ENCODE measurements at places on chromosomes 5 and 9. TPM values are rescaled to one million over a fixed set of nuclear protein-coding genes. Genes with fewer than 3 reads are reported as not detected.

- DNase-seq, result no peak
Measured at GRCh38 chr5:168251259-168251658, 40.2 kb upstream of the WWC1 start.

- DNase-seq, result no peak
Measured at GRCh38 chr5:38422622-38423021, 133.8 kb downstream of the LIFR start.

DNA sequence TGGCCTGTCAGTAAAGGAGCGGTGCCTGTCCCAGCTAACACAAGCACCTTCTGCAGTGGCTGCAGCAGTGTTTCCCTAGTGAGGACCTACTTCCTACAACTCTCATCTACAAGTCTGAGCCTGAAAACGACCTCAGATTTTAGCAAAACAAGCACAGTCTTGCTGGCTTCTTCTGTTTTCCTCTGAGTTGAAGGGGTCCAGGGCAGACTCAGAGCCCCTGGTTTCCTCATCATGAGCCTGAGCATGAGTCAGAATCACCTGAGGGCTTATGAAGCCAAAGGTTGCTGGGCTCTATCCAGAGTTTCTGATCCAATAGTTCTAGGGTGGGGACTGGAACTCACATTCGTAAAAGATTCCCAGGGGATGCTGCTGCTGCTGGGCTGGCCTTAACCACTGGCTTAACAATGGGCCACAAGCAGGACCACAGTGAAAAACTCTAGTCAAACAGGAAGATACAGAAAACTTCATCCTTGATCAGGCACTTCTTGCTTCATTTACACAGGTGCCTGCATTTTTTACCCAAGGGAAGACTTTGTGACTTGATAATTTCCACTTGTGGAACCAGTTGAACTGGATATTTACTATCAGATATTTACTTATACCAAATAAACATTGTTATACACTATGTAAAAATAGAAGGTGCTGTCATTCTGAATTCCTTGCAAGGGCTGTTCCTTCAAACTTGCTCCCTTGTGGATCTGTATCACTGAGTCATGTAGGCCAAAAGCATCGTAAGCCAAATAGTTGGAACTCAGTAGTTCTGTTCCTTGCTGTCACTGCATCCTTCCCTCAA lies 4.3 kb upstream of the ACER2 start:
- no peak for DNase-seq

DNA sequence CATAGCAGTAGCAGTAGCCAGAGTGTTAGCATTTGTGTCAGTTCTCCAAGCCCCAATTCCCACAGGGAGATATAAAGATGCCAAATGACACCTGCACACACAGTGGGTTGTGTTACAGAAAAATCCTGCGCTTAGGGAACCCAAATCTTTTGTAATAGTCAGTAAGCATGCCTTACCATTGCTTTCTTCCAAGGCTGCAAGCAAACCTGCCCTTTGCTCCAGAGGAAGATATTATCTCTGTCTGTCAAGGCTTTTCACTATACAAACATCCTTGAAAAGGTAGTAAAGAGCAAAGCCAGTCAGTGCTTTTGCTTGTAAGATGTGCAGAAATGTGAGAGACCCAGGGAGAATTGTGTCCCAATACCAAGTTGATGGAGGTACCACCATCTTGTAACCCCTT lies 2.9 kb downstream of the ANKDD1B start:
- DNase-seq, result no peak

- DNase-seq, result no peak
Measured at GRCh38 chr9:91126761-91127445, 234.8 kb downstream of the AUH start.

DNA sequence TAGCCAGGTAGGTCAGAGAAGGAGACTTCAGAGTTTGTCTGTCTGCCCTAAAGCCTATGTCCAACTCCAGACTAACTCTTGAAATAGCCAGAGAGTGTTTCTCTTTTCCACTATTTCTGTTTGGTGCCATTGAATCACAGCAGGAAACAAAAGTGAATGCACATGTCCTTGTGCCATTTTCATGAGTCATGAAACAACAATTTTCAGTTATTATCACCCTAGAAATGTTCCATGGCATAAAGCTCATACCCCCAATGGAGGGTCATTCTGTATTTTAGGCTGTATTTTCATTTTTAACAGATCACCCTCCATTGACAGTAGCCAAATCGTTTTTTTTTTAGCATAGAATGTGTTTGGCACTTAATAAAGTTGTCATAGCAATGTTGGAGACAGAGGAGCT lies 124.7 kb downstream of the PAPPA start:
- DNase-seq, result no peak

DNA sequence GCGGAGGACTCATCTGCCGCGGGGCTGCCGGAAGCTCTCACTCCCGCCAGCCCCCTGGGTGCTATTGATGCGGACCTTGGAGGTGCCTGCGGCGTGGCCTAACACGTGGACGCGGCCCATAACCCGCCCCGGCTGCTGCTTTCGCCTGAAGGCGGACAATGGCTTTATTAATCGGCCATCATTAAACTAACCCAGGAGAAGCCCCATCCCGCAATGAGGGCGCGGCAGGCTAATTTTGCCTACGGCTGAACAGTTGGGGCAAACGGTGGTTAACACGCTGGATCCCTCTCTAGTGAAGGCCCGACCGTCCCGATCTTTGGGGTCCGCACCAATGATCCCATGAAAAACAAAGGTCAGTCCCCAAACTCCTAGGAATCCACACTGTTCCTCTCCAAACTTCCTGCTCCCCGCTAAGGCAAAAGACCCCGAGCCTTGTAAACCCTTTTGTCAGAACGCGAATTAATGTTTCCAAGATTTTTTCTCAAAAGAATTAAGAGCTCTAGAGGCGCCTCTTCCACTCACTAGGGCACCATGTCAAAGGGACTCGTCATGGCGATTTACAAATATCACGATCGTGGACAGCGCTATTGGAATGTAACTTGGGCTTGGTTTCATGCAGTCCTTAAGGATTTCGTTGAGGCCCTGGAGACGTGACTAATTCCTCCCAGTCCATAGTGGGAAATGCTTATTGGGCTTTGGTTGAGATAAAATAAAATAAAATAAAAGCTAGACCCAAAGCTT lies 193.1 kb downstream of the MEF2C start:
- no peak for DNase-seq

GRCh38 chr5:116525674-116526073 lies 48.9 kb downstream of the SEMA6A start:
- DNase-seq, result no peak

- DNase-seq, result no peak
Measured at GRCh38 chr9:115444959-115445358, 327.0 kb upstream of the TNC start.

DNA sequence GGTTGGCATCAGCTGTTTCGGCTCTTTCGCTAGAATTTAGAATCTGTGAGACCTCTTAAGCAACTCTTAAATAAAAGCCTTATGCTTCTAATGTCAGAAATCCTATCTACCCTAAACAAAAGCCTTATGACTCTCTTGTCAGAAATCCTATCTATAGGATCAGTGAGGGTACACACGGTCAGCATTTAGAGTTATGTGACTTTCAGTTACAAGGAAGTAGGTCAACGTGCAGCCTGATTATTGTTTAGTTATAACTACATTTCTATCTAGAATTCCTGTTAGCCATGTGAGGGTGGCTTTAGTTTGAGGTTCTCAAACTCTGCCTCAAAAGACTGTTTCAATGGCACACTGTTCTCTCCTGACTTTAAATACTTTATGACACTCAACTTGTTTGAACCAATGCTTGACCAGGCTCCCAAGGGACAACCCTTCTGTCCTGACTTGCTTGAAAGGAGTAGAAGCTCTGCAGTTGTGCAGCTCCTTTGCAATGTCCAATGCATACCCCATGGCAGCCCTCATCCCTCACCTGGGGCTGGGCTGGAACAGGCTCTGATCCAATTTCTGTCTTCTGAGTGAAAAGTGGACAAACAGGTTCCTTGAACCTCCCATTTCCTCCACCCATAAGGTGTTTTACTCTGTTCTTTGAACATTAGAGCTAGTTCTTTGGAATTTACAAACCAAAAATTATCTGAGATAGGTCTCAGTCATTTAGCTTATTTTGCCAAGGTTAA lies 251.6 kb upstream of the PIK3R1 start:
- no peak for DNase-seq

- no peak for DNase-seq
Measured at GRCh38 chr9:70613024-70613768, 198.7 kb upstream of the KLF9 start.

GRCh38 chr9:71506821-71507220 lies 261.5 kb downstream of the CEMIP2 start:
- DNase-seq, result no peak

DNA sequence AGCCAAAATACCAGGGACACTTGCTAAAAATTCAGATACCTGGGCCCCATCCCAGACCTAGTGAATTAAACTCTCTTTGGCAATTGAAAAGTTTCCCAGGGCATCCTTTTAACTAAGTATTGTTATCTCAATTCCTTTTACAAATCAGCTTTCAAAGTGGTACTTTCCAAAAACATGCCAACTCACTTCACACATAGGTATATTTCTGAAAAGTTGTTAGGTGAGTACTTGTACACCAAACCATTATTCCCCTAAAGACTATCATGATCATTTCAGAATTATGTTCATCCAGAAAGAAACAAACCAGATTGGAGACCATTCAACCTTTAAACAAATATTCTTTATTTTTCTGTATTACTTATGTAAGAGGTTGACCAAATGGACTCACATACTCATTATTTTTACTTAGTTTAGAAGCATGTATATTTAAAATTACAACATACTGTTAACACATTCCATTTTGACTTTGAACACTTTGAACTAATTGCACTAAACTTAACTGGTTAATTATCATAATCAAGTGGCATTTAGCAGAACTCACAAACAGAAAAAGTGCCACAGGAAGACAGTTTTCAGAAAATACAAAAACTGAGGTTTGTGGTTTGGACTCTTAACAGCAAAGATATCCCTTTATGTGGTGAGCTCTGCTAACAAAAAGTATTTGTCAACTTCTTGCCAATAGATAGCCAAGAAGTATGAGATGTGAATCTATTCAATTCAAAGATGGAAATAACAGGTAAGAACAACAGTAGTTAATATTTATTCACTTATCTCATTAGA lies 40.7 kb downstream of the KIAA0825 start:
- DNase-seq, result no peak

DUSP1 gene
- 122 TPM for total RNA-seq

SET gene
- 167 TPM for total RNA-seq

HSD17B3 gene
- total RNA-seq, result 1.3 TPM

PAIP2 gene
- 142 TPM for total RNA-seq
